Hematopoietic multipotent progenitor cell treated with erythropoietin and hydrocortisone succinate and interleukin-3 and kit ligand, for 15 days (in vitro differentiated cells): ENCODE measurements at places on chromosomes 3 and 15.

DNA sequence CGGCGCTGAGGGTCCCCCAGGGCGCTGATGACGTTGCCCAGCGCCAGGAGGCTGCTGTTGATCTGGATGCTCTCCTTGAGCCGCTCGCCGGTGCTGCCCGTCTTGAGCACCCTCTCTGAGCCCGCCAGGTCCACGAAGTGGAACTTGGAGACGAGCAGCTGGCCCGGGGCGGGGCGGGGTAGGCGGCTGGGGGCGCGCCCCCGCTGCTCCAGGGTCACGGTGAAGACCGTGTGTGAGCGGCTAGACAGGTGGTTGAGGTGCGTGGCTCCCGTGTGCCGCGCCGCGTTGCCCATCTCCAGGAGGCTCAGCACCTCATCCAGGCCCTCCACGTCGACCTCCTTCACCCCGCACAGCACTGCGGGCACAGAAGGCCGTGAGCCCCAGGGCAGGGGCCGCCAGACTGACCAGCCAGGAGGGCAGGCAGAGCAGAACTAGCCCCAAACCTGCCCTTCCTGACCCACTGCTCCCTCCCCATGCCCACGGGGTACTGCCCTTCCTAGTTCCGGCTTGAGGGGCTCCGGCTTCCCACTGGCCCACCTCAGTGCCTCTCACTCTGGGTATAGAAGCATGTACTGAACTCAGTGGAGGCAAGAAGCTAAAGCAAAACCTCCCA, 6.1 kb downstream of the KIF7 start:
- DNase-seq: no peak

DNA sequence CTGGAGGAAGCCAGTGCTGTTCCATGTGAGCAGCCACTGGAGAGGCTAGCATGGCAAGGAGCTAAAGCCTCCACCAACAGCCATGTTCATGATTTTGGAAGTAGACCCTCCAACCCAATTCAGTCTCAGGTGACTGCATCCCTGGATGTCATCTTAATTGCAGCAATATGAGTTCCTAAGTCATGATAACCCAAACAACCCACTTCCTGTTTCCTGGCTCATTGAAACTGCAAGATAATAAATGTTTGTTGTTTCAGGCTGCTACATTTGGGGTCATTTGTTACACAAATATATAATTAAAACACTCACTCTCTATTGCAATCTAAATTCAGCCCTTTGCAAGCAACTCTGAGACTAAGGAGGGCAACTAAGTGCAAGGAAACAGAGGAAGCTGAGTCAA, 62.4 kb upstream of the SLC24A5 start:
- no peak for DNase-seq

- DNase-seq: no peak
Observed at GRCh38 chr15:74430510-74430951, 3.2 kb downstream of the SEMA7A start.

DNA sequence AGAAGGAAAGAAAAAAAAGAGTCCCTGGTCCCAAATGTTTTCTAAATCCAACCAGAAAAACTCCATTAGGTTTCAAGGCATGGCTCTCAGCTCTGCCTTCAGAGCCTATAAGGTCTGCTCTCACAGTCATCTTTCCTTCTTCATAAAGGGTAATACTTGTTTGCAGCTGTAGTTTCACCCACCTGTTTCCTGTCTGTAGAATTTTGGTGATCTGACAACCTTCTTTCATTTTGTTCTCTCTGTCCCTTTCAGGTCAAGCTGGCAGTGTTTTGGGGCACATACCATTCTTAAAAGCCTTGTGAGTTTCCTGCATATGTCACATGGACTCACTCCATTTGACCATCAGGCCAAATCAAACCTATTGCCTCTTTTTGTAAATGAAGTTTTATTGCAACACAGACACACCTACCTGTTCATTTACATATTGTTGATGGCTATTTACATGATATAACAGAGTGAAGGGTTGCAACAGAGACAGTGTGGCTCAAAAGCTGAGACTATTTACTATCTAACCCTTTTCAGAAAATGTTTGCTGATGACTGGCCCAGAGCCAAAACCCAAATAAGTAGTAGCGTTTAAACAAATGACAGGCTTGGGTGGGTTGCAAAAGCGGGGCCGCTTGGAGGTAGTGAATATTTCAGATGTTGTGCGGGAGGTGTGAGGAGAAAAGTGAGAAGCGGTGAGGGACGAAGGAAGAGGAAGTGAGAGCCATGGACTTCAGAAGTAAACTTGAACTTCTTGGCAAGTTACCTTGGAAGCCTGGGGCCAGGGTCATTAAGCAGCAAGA, 292.7 kb upstream of the PROK2 start:
- DNase-seq: no peak

- no peak for DNase-seq
Observed at GRCh38 chr3:89974903-89975519, 867.6 kb downstream of the EPHA3 start.

DNA sequence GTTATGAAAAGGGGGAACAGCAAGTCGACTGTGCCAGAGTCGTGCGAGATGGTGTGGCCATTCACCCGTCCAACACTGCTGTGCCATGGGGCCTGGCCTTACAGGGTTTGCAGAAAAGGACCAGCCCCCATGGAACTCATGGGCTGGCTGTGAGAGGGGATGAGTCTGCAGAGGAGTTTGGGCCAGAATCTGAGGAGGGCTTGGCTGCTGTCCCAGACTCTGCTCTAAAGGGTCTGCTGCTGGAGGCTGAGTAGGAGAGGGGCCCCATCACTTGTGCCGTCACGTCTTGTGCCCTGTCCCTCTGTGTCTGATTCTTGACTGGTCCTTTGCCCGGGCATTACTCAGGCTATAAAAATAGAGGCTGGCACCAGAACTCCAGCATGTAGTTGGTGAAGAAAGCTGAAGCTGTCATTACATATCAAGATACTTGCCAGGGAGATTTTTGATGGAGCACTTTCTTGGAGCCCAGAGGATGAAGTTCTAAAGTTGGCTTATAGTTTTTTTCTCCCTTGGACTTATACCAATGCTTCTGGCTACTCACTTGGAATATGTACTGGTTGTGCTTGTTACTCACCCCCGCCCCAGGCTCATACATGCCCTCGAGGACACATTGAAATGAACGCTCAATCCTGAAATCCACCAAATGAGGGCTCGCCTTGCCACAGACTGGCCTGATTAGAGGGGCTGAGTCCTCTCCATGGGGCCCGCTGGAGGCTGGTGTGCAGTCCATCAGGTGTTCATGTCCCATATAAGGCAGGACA, 10.2 kb downstream of the PXYLP1 start:
- DNase-seq: no peak

DNA sequence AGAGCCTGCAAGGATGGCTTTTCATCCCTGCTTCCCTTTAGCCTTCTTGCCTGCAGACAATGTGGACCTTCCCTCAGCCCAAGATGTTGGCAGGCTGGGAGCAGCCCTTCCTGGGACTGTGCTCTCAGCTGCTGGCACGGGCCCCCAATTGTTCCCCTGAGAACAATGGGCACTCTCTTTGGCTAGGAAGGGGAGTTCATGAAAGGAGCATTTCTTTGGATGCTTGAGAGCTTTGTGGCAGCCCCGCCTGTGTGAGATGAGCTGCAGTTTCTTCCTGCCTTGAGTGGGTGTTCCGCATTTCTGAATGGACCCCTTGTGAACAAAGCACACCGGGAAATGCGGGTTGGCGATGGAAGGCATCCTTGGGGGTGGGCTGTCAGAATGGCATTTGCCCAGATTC, 35.0 kb upstream of the BSN start:
- no peak for DNase-seq

DNA sequence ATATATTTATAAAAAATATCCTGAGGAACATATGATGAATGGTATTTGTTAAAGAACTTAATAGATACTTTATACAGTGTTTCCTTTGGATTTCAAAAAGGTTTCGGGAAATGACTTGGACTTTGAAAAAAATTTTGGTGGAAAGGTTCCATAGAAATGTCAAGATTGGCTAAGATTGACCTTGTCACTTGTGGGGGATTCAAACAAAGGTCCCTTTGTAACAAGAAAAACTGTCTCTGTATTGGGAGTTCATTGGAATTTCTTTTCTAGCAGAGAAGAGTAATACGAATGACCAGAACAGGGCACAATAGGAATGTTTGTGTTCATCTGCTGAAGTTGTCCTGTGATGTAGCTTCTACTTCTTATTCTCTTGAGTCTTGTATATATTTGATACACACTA, 43.2 kb downstream of the ARHGEF26 start:
- no peak for DNase-seq

- no peak for DNase-seq
Observed at GRCh38 chr3:133124511-133124910, 86.3 kb downstream of the TMEM108 start.

- DNase-seq: no peak
Observed at GRCh38 chr3:12901623-12902045, 60.3 kb upstream of the RPL32 start.

GRCh38 chr3:135868801-135869200, 96.7 kb upstream of the PPP2R3A start:
- DNase-seq: no peak

- no peak for DNase-seq
Observed at GRCh38 chr3:153980252-153980590, 141.0 kb upstream of the ARHGEF26 start.

GRCh38 chr3:154954757-154955156, 125.4 kb upstream of the MME start:
- DNase-seq: no peak

GRCh38 chr15:81966631-81967030, 79.2 kb downstream of the MEX3B start:
- DNase-seq: no peak

DNA sequence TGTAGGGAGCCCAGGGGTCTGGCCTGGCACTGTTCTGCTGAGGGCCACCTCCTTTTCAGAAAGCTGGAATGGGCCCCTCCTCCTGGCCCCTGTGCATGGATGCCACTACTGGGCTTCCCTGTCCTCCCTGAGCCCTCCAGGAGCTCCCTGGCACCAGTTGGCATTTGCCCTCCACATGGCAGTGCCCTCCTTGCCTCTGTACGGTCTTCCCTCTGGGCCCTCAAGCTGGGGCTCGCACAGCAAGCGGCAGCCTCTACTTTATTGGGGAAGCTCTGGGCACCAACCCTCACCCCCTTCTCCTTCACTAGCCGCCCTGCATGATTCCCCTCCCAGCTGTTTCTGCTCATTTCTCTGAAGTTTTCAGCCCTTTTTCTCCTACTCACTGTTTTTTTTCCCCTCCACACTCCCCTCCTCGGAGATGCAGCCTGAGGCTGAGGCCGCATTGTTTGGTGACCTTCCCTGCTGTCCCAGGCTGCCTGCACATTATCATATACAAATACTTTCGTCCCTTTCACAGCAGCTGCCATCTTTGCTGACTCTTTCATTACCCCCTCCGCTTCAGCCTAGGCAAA, 127.3 kb downstream of the EEFSEC start:
- no peak for DNase-seq

GRCh38 chr3:50121072-50122032, 32.6 kb downstream of the RBM5 start:
- DNase-seq: peak; percentile 77

- DNase-seq: no peak
Observed at GRCh38 chr3:127226946-127227842, 34.3 kb downstream of the PRR23E start.

DNA sequence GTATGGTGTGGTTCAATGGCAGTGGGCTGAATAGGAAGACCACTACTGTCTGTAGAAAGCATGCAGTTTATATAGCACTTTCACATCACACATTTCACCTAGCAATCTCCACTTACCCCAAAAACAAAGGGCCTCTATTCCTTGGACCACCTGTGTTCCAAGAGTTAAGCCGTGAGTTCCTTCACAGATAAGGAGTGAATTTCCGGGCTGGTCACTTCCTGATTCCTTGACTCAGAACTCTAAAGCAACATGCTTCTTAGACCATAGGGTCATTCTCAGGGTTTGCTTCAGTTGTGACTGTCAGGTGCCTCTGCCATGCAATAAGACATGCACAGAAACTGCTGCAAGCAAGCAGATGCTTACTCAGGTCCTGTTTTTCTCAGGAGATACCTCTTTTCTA, 588.5 kb upstream of the TGFBR2 start:
- DNase-seq: no peak

DNA sequence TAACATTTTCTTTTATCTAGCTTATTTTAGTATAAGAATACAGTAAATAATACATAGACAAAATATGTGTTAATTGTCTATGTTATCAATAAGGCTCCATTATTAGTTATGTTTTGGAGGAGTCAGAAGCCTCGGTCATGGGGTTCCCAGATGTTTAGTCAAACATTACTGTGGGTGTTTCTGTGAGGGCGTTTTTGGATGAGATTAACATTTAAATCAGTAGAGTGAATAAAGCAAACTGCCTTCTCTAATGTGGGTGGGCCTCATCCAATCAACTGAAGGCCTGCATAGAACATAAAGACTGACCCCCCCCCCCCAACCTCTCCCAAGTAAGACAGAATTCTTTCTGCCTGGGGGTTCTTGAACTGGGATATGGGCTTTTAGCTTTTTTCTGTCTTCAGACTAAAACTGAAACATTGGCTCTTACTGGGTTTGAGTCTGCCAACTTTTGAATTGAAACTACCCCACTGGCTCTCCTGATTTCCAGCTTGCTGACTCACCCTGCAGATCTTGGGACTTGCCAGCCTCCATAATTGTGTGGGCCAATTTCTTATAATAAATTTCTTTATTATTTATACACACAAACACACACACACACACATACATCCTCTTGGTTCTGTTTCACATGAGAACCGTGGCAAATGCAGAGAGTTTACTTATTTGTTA, 192.0 kb downstream of the TPRG1 start:
- DNase-seq: no peak

- no peak for DNase-seq
Observed at GRCh38 chr15:25417604-25418003, 21.2 kb downstream of the UBE3A start.

- no peak for DNase-seq
Observed at GRCh38 chr3:126773783-126774182, 69.7 kb downstream of the CHCHD6 start.

DNA sequence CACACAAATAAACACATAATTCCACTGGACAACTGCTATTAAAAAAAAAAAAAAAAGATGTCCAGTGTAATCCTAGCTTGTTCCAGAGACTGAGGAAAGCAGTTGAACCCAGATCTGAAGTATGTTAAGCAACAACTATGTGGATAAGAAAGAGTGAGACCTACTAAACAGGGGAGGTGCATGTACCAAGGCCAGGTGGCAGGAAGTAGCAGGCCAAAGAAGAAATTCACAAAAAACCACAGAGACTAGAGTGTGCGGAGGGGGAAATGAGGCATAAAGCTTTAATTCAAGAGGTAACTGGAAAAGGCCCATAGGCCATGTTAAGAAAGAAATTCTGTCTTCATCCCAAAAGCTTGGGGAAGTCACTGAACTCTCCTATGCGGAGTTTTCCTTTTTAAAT, 490.0 kb downstream of the NAALADL2 start:
- DNase-seq: no peak

DNA sequence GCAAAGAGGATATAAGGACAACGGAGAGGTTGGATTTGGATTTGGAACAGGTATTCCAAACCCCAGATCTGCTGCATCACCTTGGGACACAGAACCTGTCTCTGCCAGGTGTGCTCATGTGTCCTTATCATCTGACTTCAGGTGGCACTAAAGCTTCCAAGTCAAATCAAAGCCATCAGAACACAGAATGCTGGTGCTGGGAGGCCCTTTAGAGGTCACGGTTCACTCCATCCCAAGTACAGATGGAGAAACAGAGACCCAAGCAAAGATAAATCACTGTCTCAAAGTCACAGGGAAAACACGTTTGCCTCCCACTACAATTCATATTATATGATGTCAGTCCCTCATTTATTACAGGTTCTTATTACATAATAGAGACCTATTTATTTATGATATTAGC, 72.8 kb downstream of the HES1 start:
- no peak for DNase-seq
